Epithelial cell of proximal tubule (primary cell): ENCODE measurements at places on chromosomes 5 and 9. TPM values are rescaled to one million over a fixed set of nuclear protein-coding genes. Genes with fewer than 3 reads are reported as not detected.

DNA sequence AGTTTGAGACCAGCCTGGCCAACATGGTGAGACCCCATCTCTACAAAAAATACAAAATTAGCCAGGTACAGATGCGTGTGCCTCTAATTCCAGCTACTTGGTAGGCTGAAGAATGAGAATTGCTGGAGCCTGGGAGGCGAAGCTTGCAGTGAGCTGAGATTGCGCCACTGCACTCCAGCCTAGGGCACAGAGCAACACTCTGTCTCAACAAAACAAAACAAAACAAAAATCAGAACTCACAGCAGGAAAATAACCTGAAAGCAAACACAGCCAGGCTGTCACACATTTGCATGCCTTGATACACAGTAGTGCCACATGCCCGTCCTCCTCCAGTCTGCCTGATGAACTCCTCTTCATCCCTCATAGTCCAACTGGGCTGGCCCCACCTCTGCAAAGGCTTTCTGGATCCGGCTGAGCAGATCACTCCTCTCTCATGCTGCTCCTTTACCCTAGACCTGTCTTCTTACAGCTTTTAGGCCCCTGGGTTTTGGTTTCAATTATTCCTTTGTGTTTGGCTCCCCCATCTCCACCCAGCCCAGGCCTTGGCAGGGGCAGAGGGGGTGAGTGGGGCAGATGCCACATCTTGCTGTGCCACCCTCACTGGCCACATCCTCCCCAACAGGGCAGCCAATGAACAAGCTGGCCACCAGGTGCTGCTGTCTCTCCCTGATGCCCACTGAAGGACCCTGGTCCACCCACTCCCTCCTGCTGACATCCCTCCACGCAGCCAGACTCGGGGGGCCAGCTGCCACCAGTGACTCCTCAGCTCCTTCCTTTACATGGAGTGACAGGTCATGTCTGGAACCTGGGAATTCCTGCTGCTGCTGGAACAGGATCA lies 62.0 kb upstream of the GGTA1 start:
- no peak for DNase-seq

DNA sequence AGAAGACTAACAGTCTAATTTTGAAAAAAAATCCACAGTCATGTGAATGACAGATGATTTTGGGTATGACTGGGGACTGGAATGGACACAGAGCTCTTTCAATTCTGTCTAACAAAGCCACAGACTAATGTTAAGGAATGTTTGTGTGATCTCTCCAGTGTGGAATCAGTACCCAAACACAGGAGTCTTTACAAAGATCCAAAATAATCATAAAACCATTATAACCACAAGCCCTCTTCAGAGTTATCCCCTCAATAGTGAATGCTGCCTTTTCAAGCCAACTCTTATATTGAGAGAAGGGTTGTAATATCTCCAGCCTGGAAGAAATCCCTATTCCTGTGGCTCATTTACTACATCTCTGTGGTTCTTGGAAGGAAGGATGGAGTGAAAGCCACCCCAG lies 552.0 kb upstream of the CLINT1 start:
- DNase-seq: no peak

DNA sequence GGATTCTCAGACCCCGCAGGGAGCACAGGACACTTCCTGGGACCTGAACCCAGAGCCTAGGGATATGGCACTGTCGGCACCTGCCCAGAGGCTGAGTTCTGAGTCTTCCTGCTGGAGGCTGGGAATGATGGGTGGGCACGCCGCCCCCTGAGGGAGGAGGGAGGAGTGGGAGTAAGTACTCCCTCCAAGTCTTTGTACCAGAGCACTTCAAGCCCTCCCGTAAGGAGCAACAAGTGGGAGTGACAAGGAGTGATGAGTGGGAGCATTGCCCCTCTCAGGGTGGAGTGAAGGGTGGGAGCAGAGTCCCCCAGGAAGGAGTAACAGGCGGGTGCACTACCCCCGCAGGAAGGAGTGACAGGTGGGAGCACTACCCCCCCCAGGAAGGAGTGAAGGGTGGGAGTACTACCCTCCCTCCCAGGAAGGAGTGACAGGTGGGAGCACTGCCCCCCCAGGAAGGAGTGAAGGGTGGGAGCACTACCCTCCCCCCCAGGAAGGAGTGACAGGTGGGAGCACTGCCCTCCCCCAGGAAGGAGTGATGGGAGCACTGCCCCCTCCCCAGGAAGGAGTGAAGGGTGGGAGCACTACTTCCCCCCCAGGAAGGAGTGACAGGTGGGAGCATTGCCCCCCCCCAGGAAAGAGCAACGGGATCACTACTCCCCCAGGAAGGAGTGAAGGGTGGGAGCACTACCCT lies 100.1 kb downstream of the CACNA1B start:
- no peak for DNase-seq

The RARS1 gene
- total RNA-seq: 109 and 137 TPM in 2 replicates

The JAKMIP2 gene
- total RNA-seq: 0.14 and 0.17 TPM in 2 replicates

The NAIF1 gene
- 7.0 and 9.0 TPM in 2 replicates for total RNA-seq

The F2R gene
- 41.4 and 46.7 TPM in 2 replicates for total RNA-seq

The PCDHA4 gene
- 1.6 TPM in 1 of 2 replicates, not detected in the other for total RNA-seq

The AFAP1L1 gene
- 17.2 and 27.2 TPM in 2 replicates for total RNA-seq
